ENCODE measurements at places on chromosomes 7 and 10. TPM values are rescaled to one million over a fixed set of nuclear protein-coding genes. Genes with fewer than 3 reads are reported as not detected.
A peak's percentile ranks its signal among the peaks of the same experiment; 100 is the strongest.

GRCh38 chr7:128162666-128163065 lies 78.4 kb upstream of the LEP start:
- no peak overlapping the region for H3K4me3 ChIP-seq
- no peak for DNase-seq
- peaks cover 10% of the 10 kb centered on the region for H3K4me1 ChIP-seq
- no peak overlapping the region for H3K27ac ChIP-seq
- peaks cover 35% of the 10 kb centered on the region for H3K27me3 ChIP-seq

DNA sequence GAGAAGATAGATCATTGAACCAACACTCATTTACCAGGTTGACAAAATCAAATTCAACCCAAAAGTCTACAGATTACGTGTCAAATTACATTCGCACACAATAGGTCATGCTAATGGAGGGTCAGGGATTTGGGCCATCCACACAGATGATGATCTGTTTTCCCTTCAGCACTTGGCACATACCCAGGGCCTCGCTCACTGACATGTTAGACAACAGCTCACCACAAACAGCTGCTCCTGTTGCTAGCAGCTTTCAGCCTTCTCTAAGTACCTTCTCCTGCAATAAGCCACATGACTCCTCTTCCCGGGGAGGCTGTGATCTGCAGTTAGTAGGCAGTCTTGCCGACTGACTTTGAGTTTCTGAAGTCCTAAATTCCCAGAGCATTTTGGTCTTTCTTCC lies 18.4 kb downstream of the NKX2-3 start:
- no peaks in the 10 kb centered on the region for H3K36me3 ChIP-seq
- peak; percentile 56 for DNase-seq
- H3K4me3 ChIP-seq = no peak overlapping the region
- no peak overlapping the region for H3K27ac ChIP-seq
- H3K4me1 ChIP-seq = no peaks in the 10 kb centered on the region
- peaks cover 44% of the 10 kb centered on the region for H3K27me3 ChIP-seq

- H3K27ac ChIP-seq = peak overlapping the region; percentile 58
- H3K4me1 ChIP-seq = peaks cover 2% of the 10 kb centered on the region
Observed at GRCh38 chr10:50621968-50622705, 1.6 kb downstream of the SGMS1 start.

GRCh38 chr10:66925896-66926715 lies at the start of gene LRRTM3:
Gene LRRTM3 (plus strand): TSS chr10:66926036.
- no peaks in the 10 kb centered on the region for H3K4me1 ChIP-seq
- H3K4me3 ChIP-seq = no peak within 1 kb of the TSS
- no peaks in the 10 kb centered on the region for H3K36me3 ChIP-seq
- no peak within 1 kb of the TSS for H3K27ac ChIP-seq

GRCh38 chr7:133584956-133585668 lies 332.2 kb downstream of the EXOC4 start:
- no peak overlapping the region for H3K4me3 ChIP-seq
- DNase-seq = no peak
- no peaks in the 10 kb centered on the region for H3K27me3 ChIP-seq
- peak overlapping the region; percentile 40 for H3K27ac ChIP-seq

CAMK1D gene
- 4.2 TPM for total RNA-seq

VGF gene
- 0.18 TPM for total RNA-seq

DNA sequence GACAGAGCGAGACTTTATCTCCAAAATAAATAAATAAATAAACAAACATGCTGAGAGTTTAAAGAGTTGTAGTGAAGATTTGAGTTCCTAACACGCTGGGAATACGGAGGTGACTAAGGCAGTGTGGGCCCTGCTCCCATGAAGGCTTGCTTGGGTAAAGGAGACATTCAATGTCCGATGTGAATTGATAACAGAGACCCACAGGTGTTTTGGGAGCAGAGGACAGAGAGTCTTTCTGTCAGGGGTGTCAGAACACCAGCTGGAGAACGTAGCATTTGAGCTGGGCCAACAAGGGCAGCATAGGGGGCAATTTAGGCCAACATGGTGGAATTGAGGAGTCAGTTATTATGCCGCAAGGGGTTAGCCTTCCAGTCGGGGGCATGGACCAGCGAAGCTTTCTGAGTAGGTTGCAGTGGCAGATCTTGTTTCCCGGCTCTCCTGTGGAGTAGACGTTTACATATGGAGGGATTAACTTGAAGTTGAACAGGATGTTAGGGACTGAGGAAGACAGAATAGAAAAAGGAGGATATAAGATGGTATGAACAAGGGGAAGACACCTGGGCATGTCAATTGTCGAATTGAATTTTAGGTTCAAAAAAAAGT lies 5.6 kb downstream of the PROSER2 start:
- H3K36me3 ChIP-seq = no peaks in the 10 kb centered on the region
- H3K4me1 ChIP-seq = peaks cover 5% of the 10 kb centered on the region
- no peaks in the 10 kb centered on the region for H3K27me3 ChIP-seq
- no peak for DNase-seq
- H3K4me3 ChIP-seq = no peak overlapping the region
- H3K27ac ChIP-seq = no peak overlapping the region

PRLHR gene
- not detected for total RNA-seq

GIMAP4 gene
- not detected for total RNA-seq

- H3K27me3 ChIP-seq = peaks cover 2% of the 10 kb centered on the region
- peaks cover 3% of the 10 kb centered on the region for H3K4me1 ChIP-seq
- DNase-seq = peak; percentile 71
- no peaks in the 10 kb centered on the region for H3K36me3 ChIP-seq
- peak overlapping the region; percentile 78 for H3K27ac ChIP-seq
- H3K4me3 ChIP-seq = peak overlapping the region; percentile 91
Observed at GRCh38 chr7:43584195-43584586, 1.3 kb downstream of the STK17A start.

ZNF735 gene
- not detected for total RNA-seq

TAS2R41 gene
- not detected for total RNA-seq

DNA sequence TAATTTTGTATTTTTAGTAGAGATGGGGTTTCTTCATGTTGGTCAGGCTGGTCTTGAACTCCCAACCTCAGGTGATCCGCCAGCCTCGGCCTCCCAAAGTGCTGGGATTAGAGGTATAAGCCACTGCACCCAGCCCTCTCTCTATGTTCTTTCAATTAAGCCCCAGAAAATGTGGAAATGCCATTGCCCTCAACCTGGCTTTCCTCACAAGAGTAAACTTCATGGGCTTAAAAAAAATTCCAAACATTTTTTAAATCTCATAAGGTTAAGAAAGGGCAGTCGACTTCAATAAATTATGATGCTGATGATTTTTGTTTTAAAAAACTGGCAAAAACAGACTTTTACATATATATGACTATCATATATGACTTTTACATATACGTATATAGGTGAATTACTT lies 107.6 kb downstream of the TES start:
- peaks cover 13% of the 10 kb centered on the region for H3K4me1 ChIP-seq
- no peak for DNase-seq
- H3K4me3 ChIP-seq = no peak overlapping the region
- no peaks in the 10 kb centered on the region for H3K27me3 ChIP-seq
- no peaks in the 10 kb centered on the region for H3K36me3 ChIP-seq

GRCh38 chr10:119776536-119776935 lies 50.7 kb downstream of the INPP5F start:
- no peaks in the 10 kb centered on the region for H3K4me1 ChIP-seq
- no peaks in the 10 kb centered on the region for H3K36me3 ChIP-seq
- no peaks in the 10 kb centered on the region for H3K27me3 ChIP-seq
- no peak overlapping the region for H3K4me3 ChIP-seq
- no peak overlapping the region for H3K27ac ChIP-seq
- peak; percentile 67 for DNase-seq

GTF2I gene
- 46.4 TPM for total RNA-seq

GRCh38 chr7:42167206-42167605 lies 69.8 kb downstream of the GLI3 start:
- DNase-seq = peak; percentile 10
- 0 out of 2 replicates have a peak, but pooled peaks cover 1% of the 10 kb centered on the region for H3K36me3 ChIP-seq
- no peaks in the 10 kb centered on the region for H3K27me3 ChIP-seq
- H3K4me1 ChIP-seq = peaks cover 3% of the 10 kb centered on the region
- H3K4me3 ChIP-seq = no peak overlapping the region

DNA sequence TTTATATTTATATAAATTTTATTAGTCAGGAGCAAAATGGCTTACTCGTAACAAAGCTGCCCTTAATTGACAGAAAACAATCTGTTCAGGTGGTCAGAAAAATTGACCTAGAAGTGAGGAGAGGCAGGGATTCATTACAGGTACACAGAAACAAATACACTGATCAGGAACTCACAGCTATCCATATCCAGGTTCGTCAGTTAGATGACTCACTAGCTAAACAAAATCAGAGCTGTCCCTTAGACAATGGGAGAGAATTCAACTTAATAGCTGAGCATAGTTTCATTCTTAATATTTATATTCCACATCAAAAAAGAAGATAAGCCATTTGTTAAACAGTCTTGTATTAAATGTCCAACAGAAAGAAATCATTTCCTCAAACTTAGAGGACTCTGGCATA lies 41.7 kb downstream of the HYCC1 start:
- H3K27ac ChIP-seq = no peak overlapping the region
- no peaks in the 10 kb centered on the region for H3K27me3 ChIP-seq
- H3K4me3 ChIP-seq = no peak overlapping the region
- peaks cover 19% of the 10 kb centered on the region for H3K36me3 ChIP-seq
- H3K4me1 ChIP-seq = no peaks in the 10 kb centered on the region
